ENCODE measurements at places on chromosomes 3 and 15. TPM values are rescaled to one million over a fixed set of nuclear protein-coding genes. Genes with fewer than 3 reads are reported as not detected.

The GOLGA8M gene
- total RNA-seq = 0.08 TPM

The CCR1 gene
- 0.03 TPM for total RNA-seq

The ZDHHC23 gene
- total RNA-seq = 3.3 TPM

The NPAP1 gene
- under 0.01 TPM for total RNA-seq

The TF gene
- 0.74 TPM for total RNA-seq

The ARL13B gene
- 19.5 TPM for total RNA-seq

The MLF1 gene
- total RNA-seq = 15.8 TPM

The SLC24A5 gene
- not detected for total RNA-seq

The BFSP2 gene
- 0.27 TPM for total RNA-seq

The SIDT1 gene
- not detected for total RNA-seq

The ITPR1 gene
- total RNA-seq = 7.7 TPM

The CFAP92 gene
- total RNA-seq = 0.61 TPM
